NCI-H2081 treated with DMSO at 0.1 percent for 48 hours (cell line): ENCODE measurements at places on chromosomes 3 and 15.

GRCh38 chr3:141393735-141394076 lies 25.4 kb downstream of the ZBTB38 start:
- DNase-seq, result no peak

- DNase-seq, result no peak
These were observed 147.0 kb downstream of the CACNA1D start for GRCh38 chr3:53641397-53641796.

GRCh38 chr3:133945381-133946095 lies 49.9 kb upstream of the RAB6B start:
- DNase-seq, result no peak

DNA sequence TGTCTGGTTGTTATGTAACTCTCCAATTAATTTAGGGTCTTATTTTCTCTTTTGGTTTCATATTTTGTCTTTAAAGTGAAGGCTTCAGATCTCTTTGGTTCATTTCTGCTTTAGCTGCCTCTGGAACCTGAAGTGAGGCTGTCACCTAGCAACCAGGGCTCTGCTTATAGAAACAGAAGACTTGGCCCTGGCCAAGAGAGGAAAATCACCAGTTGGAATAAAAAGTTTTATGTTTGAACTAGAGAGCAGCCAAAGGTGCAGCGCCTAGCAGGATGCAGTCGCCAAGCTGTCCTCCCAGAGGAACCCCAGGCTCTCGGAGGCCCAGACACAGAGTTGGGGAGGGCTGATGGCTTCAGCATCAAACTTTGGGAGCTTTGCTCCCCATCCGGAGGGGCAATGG lies 41.1 kb downstream of the LYZL4 start:
- DNase-seq, result peak; percentile 17

GRCh38 chr15:56886363-56886931 lies 32.0 kb upstream of the TCF12 start:
- no peak for DNase-seq

GRCh38 chr3:133374708-133375402 lies 25.0 kb upstream of the BFSP2 start:
- DNase-seq, result no peak

- DNase-seq, result no peak
These were observed 49.2 kb downstream of the CTDSPL start for GRCh38 chr3:37910671-37911400.

DNA sequence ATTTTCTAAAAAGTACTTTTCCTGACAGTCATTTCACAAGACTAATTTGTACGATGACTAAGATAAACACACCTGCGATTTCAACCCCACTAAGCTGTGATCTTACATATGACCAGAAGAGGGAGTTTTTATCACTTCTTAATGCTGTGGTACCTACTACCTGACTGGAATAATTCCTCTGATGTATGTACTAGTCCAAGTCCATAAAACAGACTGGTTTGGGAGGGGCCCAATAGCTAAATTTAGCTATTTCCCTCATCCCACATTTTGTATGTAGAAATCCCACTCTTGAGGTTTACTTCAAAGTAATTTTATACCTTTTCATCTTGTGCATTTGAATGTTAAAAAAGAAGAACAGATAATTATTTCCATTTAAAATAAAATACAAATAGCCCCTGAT lies 49.7 kb upstream of the SCAANT1 start:
- no peak for DNase-seq

DNA sequence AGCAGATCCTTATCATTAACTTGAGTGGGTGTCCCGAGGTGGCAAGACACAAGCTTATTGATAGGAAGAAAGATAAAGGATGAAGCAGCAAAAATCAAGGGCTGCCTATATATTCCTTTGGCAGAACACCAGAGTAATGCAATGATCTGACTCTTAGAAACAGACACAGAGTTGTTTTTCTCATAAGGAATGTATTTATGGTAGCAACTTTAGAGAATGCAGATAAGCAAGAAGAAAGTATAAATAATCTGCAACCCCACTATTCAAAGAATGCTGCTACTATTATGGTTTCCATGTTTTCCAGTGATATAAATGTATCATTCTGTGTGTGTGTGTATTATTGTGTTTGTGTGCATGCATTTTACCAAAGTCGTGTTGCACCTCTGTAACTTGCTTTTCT lies 208.3 kb downstream of the THSD4 start:
- no peak for DNase-seq

DNA sequence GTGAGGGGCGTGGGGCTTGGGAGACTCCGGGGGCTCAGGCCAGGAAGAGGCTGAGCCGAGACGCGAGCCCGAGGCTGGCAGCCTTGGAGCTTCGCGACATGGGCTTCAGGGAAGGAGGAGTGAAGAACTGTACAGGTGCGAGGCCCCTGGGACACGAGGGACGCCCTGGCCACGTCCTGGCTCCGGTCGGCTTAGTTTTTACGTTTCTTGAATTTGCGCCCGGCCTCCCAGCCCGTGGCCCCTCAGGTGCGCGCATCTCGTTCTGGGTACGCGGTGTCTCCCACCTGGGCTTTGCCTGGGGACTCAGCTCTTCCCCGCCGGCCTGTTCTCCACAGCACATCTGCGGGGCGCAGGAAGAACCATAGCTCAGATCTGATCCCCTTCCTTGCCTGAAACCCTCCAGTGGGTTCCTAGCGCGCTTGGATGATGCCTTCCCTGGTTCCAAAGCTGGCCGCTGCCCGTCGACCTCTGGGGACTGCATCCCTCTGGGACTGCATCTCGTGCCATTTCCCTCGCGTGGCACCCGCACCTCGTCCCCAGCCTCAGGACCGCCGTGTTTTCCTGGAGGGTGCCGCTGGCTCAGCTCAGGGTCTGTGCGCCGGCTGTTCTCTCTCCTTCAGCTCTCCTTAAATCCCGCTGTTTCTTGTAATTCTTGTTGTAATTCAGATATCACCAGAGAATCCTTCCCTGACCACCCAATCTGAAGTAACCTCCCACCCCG lies 614 bp downstream of the CHCHD6 start:
- no peak for DNase-seq

GRCh38 chr3:108455212-108455705 lies 55.1 kb downstream of the MYH15 start:
- no peak for DNase-seq

DNA sequence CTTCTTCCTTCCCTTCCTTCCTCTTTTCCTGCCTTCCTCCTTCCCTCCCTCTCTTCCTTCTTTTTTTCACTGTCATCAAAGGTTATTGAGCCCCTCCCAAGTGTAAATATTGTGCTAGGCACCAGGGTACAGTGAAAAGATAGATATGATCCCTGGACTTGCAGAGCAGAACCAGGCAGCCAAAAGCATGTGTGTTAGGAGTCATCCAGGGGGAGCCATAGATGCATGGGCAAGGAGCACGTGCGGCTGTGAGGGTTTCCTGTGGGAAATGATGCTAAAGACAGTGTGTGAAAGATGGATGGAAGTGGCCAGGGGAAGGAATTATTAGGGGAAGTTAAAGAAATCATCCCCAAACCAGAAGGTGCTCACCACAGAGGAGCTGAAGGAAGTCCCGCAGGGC lies 65.2 kb downstream of the NR2F2 start:
- DNase-seq, result no peak

- no peak for DNase-seq
These were observed 74.9 kb downstream of the FAM43A start for GRCh38 chr3:194760494-194761137.

- DNase-seq, result no peak
These were observed at the start of gene NUP210 for GRCh38 chr3:13420045-13420830. TSS of gene NUP210 (minus strand) at chr3:13420322. CDS start at chr3:13420226, 96 bp downstream.

- no peak for DNase-seq
These were observed 42.3 kb upstream of the ADPGK start for GRCh38 chr15:72825829-72826228.

- DNase-seq, result no peak
These were observed 10.7 kb downstream of the TRAIP start for GRCh38 chr3:49845694-49846093.

- DNase-seq, result no peak
These were observed 106.7 kb upstream of the RAD18 start for GRCh38 chr3:9069971-9070370.

DNA sequence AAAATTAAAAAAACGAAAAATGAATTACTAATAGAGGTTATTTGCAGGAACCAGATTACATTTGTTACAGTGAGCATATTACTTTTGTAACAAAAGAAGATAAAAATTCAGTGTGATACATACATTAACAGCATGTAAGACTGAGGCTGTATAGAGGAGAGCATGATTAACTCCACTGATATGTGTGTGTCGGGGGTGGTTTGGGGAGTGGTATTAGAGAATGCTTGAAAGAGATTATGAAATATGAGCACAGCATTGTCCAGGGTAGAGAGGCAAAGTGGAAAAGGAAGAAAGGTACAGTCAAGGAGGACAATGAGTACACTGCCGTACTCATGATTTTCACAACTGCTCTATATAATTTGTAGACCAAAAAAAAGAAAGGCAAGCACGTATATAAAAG lies 62.9 kb upstream of the LRRFIP2 start:
- DNase-seq, result no peak

GRCh38 chr3:120017692-120018091 lies 76.6 kb downstream of the GSK3B start:
- DNase-seq, result no peak

DNA sequence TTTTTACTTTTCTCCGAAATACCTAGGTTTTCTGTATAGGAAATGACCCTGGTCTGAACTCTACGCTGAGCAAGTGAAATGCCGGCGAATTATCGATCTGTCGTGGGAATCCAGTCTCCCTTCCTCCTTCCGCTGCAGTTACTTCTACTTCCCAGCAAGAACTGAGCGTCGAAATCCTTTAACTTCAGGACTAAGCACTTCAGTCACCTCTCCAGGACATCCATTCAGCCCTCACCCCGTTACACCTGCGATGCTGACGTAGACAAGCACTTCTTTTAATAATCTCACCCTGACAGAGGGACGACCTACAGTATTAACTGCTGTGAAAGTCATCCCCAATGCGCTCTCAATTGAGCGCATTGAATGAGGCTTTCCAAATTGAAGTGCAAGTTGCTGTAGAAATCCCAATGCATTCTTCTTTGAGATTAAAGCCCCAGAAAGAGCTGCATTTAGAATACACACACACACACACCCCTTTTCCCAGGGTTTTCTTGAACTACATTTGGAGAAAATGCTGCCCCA lies 1.3 kb downstream of the TOP2B start:
- DNase-seq, result no peak

DNA sequence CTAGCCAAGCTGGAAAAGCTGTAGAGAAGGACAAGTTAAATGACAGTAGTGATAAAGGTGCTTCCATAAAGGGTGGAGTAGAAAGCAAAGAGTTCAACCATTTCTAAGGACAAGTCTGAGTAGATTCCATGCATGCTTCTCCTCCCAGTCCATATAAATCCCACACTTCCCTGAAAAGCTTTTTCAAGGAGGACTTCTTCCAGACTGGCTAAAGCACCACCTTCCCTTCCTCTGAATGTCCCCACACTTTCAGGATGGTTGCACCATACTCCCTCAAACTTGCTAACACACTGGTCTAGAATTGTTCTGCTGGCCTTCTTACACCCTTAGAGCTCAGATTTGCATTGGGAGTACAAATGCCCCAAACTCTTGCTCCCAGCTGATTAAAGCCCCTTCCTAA lies 40.9 kb downstream of the FBN1 start:
- DNase-seq, result no peak

GRCh38 chr15:59558851-59559250 lies 52.7 kb upstream of the GCNT3 start:
- DNase-seq, result no peak

DNA sequence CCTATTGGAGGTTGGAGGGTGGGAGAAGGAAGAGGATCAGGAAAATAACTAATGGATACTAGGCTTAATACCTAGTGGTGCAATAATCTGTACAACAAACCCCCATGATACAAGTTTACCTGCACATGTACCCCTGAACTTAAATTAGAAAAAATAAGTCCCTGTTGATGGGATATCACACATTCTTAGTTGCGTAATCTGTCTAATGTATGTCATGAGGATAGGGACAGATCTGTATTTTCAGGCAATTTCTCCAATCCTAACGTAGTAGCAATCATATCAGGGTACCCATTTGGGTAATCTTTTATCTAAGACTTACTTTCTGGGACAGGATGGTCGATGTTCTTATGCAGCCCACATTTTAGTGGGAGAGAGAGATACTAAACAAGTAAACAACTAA lies 239.1 kb upstream of the AZI2 start:
- DNase-seq, result no peak

- DNase-seq, result no peak
These were observed 20.6 kb downstream of the EEFSEC start for GRCh38 chr3:128173849-128174248.

DNA sequence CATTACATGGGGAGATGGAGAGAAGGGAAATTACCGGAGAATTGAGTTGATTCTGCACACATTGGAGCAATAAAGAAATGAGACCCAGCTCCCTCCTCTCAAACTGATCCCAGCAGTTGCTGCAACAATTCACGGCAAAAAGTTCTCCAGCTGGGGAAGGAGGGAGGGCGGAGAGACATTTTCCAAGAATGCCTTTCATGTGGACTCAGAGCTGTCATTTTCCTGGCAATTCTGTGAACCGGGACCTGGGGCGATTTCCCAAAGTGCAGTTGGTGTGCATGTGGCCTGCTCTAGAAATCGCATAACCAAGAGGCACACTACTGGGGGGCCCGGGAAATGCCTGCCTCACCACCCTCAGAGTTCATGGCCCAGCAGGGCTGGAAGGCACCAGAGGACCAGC lies 48.7 kb upstream of the IREB2 start:
- DNase-seq, result no peak

GRCh38 chr15:79399606-79400005 lies 32.5 kb upstream of the MINAR1 start:
- no peak for DNase-seq

DNA sequence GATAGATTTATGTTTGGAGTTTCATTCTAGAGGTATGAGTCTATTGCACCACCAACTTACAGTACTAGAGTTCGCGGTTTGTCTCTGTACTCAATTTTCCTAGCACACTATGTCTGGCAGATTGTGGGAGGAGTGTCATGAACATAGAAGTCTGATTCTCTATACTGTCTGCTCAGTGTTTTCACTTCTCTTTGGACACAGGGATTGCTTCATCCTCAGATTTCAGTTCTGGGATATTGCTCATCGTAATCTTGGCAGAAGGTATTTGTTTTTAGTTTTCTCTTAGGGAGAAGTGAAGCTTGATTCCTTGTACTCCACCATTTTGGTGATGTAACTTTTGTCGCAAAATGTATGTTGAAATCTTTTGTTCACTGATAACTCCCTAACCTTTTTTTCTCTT lies 27.8 kb upstream of the AZI2 start:
- no peak for DNase-seq

- no peak for DNase-seq
These were observed 32.9 kb upstream of the P4HTM start for GRCh38 chr3:48957006-48957705.

- peak; percentile 13 for DNase-seq
These were observed 324.5 kb downstream of the TBL1XR1 start for GRCh38 chr3:176872771-176873209.

GRCh38 chr3:49883998-49884397 lies 14.3 kb upstream of the CAMKV start:
- DNase-seq, result no peak

GRCh38 chr3:71488391-71488809 lies 95.1 kb downstream of the FOXP1 start:
- no peak for DNase-seq

DNA sequence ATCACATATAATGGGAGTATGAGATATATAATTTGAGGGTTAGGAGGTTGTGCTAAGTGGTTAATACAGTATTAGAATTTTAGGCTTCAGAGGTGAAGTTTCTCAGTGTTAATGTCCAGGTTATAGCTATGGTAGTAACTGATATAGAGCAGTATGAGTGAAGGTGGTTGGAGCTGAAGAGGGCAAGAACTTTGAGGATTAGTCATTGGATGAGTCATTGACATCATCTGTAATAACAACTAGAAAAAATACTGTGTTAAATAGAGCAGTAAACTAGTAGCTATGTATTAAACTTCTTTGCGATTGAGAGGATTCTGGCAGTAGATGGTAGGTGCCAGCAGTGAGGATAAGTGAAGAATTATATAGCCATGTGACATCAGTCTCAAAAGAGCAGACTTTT lies 47.5 kb upstream of the EIF3J start:
- DNase-seq, result no peak
